ENCODE measurements at places on chromosomes 13 and 19.

- peaks cover 21% of the 10 kb centered on the region for H3K27me3 ChIP-seq
- H3K4me3 ChIP-seq, result peak overlapping the region; percentile 80
- peaks cover 37% of the 10 kb centered on the region for H3K4me1 ChIP-seq
- no peak for DNase-seq
These were observed 877 bp upstream of the N4BP2L1 start for GRCh38 chr13:32428581-32429432.

- no peak overlapping the region for H3K27ac ChIP-seq
- H3K36me3 ChIP-seq, result no peaks in the 10 kb centered on the region
- H3K27me3 ChIP-seq, result no peaks in the 10 kb centered on the region
- no peak overlapping the region for H3K4me3 ChIP-seq
- H3K4me1 ChIP-seq, result no peaks in the 10 kb centered on the region
- no peak for DNase-seq
These were observed 61.3 kb downstream of the SLITRK6 start for GRCh38 chr13:85737952-85738351.

DNA sequence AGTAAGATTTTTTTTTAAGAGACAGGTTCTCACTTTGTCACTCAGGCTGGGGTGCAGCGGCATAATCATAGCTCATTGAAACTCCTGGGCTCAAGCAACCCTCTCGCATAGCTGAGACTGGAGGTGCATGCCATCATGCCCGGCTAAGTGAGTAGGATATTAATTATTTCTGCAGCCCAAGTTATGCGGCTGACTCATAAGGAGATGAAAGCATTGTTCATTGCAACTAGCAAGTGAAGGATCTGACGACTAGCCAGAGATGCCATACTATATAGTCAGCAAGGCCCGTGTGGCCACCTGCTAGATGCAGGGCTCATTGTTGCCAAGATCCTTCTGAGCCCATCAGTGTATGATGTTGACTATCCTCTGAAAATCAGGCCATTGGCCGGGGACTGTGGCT is 45.2 kb downstream of the ABCC4 start:
- peaks cover 28% of the 10 kb centered on the region for H3K36me3 ChIP-seq
- H3K27me3 ChIP-seq, result peaks cover 3% of the 10 kb centered on the region
- no peak overlapping the region for H3K27ac ChIP-seq

DNA sequence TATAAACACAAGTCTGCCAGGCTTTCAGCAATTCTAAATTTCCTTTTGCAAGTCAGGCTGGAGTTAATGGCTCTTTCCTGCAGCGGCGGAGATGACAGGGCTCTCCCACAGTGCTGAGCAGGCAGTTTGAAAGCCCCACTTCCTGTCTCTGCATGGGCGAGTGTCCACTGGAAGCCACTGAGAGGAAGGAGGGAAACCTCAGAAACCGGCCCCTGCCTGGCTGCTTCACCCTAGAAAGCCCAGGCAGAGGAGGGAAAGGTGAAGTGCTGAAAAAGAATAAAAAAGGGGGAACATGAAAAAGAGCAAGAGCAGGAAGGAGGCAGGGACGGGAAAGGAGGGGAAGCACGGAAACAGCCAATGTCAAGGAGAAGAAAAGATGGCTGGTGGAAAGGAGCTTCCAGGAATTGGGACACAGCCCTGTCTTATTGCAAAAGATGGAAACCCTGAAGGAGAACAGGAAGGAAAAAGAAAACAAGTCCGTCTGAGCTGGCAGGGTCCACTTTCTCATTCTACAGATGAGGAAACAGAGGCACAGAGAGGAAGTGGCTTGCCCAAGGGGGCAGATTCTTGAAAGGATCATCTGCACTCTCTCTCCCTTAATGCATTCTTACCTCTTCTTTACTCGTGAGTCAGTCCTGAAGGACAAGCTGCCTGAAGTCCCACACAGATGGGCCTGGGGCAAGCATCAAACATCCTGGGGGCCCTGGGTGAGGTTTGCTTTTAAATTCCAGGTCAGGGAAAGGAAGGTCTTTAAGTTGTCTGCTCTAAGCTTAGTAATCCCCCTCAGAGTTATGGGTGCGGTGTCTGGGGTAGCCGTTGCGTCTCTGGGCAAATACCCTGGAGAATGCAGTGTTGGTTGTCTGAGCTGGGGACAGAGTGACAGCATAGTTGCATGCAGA is 38.8 kb upstream of the ALOX5AP start:
- H3K27ac ChIP-seq, result peak overlapping the region; percentile 46
- peaks cover 43% of the 10 kb centered on the region for H3K4me1 ChIP-seq
- peaks cover 30% of the 10 kb centered on the region for H3K27me3 ChIP-seq

DNA sequence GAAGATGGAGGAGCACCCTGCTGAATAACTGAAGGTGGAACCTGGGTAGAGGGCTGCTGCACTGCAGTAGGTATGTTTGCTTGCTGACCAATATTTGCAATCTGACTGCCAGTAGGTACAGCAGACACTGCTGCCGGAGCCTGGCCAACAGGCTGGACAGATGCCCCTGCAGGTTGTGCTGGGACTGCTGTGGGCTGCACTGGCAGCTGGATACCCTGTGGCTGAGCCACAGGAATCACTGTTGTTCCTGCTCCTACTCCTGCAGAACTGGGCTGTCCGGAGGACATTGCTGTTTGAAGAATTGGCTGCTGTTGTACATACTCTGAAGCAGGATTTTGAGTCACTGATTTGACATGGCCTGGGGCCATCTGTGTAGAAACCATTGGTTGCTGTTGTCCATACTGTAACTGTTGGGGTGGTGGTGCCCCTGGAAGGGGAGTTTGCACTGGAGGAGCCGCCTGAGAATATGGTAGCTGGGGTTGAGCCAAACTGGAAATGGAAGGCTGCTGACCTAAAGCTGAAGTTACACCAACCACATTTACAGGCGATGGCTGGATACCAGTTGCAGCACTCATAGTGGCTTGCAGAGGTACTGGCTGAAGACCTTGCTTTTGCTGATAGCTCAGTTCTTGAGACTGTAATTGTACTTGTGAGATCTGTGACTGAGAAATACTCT is 2.2 kb downstream of the TSC22D1 start:
- H3K36me3 ChIP-seq, result peaks cover 13% of the 10 kb centered on the region
- no peak overlapping the region for H3K27ac ChIP-seq
- peaks cover 58% of the 10 kb centered on the region for H3K4me1 ChIP-seq
- H3K4me3 ChIP-seq, result peak overlapping the region; percentile 96
- no peaks in the 10 kb centered on the region for H3K27me3 ChIP-seq

- no peak for DNase-seq
- H3K4me3 ChIP-seq, result peak overlapping the region; percentile 86
- no peak overlapping the region for H3K27ac ChIP-seq
- H3K27me3 ChIP-seq, result peaks cover 35% of the 10 kb centered on the region
These were observed 59.6 kb downstream of the CELF5 start for GRCh38 chr19:3283886-3284657.

- H3K27ac ChIP-seq, result peak overlapping the region; percentile 68
- H3K36me3 ChIP-seq, result no peaks in the 10 kb centered on the region
- DNase-seq, result no peak
- peak overlapping the region; percentile 55 for H3K4me3 ChIP-seq
- peaks cover 69% of the 10 kb centered on the region for H3K27me3 ChIP-seq
These were observed 2.0 kb downstream of the COL5A3 start for GRCh38 chr19:10008184-10008765.

DNA sequence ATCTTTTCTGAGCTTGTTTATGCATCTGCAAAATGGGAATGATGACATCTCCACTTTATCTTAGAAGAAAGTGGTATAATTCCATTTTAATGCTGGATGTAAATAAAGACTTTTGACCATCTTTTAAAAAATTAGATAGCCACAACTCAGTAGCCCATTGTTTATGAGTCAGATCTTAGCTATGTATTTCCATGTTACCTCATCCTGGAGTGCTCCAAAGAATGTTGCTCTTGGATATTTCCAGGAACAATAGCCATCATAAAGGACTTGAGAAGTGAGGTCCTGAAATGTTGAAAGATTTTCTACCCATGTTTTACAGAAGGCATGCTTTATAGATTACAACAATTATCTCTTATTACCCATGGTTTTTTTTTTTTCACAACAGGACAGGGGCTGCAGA is 229.3 kb upstream of the EDNRB start:
- H3K4me3 ChIP-seq, result no peak overlapping the region
- no peak overlapping the region for H3K27ac ChIP-seq
- DNase-seq, result no peak
- H3K4me1 ChIP-seq, result no peaks in the 10 kb centered on the region

DNA sequence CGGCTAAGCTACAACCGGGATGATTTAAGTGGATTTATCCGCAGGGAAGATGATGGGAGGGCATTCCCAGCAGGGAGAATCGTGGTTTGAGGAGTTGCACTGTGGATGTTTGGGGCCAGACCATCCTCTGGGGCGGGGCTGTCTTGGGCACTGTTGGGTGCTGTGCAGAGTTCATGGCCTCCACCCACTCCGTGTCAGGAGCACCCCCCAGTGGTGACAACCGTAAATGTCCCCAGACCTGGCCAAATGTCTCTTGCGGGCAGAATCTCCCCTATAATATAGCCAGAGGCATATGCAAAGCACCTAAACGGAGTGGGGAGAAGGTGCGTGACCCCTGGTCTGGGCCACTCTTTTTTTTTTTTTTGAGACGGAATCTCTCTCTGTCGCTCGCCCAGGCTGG is 40.2 kb downstream of the SMIM24 start:
- H3K27ac ChIP-seq, result no peak overlapping the region
- no peak for DNase-seq
- H3K4me1 ChIP-seq, result peaks cover 26% of the 10 kb centered on the region
- H3K4me3 ChIP-seq, result no peak overlapping the region

DNA sequence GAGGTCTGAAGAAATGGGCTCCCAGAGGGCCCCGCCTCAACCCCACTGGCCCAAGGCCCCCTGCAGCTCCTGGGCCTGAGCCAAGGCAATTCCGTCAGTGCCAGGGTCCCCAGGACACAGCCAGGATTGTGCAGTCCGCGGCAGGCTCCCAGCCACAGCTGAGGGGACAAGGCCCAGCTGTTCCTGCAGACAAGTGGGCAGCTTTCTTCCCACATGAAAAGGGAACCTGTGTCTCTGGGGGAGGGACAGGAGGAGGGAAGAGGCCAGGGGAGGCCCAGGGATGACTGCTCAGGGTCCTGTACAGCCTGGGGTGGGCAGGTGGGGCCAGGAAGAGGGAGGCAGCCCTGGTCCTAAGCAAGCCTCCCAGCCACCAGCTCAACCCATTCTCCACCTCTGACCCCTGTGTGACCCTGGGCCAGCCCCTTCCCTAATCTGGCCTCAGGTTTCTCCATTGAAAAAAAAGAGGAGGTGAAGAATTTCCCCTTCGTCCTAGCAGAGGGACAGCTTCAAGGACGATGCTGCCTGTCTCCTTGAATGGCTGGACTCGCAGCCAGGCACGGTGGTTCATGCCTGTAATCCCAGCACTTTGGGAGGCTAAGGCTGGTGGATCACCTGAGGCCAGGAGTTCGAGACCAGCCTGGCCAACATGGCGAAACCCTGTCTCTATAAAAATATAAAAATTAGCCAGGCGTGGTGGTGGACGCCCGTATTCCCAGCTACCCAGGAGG is 20.5 kb upstream of the VSTM2B start:
- peaks cover 27% of the 10 kb centered on the region for H3K4me1 ChIP-seq
- peaks cover 17% of the 10 kb centered on the region for H3K27me3 ChIP-seq
- peak; percentile 29 for DNase-seq
- H3K4me3 ChIP-seq, result no peak overlapping the region
- H3K27ac ChIP-seq, result no peak overlapping the region

DNA sequence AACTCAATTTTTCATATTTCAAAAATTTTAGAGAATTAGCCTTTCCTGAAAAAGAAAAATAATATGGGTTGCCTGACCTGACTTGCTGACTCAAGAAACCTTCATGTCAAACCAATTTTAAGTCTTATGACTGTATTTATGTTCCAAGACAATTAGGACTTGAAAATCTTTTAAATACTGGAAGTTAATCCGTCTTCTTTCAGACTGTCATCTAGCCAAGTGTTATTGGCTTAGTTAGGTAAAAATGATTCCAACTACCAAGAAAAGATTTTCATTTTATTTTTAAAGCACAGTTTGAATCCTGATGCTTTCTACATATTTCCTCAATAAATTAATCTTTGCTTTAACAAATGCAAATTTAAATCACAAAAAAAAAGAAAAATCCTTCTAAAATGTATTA is 337.6 kb downstream of the SLITRK6 start:
- no peaks in the 10 kb centered on the region for H3K27me3 ChIP-seq
- no peak for DNase-seq
- no peak overlapping the region for H3K4me3 ChIP-seq
- H3K4me1 ChIP-seq, result peaks cover 12% of the 10 kb centered on the region

DNA sequence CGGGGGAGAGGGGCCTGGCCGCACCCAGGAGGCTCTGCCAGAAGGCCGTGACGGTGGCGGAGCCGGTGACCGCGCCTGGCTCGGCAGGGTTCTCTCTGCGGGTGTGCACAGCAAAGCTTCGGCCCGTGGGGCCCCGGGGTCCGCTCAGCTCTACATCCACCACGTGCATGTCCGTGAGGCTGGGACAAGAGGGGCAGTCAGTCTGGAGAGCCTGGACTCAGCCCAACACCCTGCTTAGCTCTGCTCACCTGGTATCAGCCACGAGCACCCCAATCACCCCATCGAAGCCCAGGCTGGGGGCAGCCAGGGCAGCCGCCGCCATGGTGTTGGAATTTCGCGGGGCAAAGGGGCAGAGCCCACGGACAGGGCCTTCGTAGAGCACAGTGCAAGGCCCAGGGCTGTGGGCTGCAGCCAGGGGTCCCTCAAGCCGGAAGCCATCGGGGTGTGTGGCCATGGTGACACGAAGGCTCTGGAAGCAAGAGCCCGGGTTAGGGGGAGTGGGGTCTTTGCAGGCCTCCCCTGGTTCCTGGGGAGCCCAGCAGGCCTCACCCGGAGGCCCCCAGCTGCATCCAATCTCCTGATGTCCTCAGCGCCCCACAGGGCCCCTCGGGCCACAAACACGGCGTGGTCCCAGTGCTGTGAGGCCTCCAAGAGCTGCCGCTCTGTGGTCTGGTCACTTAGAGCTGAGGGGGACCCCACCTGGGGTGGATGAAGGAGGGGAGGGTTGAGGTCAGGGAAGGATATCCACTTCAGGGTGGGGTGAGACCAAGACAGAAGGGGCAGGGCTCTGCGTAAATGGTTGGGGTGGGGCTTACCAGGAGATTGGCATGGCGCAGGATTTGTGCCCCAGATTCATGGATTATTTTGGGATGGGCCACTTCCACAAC is 1.4 kb downstream of the ASPDH start:
- no peak for DNase-seq
- H3K27ac ChIP-seq, result no peak overlapping the region
- peaks cover 47% of the 10 kb centered on the region for H3K4me1 ChIP-seq
- H3K4me3 ChIP-seq, result peak overlapping the region; percentile 82
- no peaks in the 10 kb centered on the region for H3K36me3 ChIP-seq

- no peak for DNase-seq
- peaks cover 6% of the 10 kb centered on the region for H3K27me3 ChIP-seq
- no peaks in the 10 kb centered on the region for H3K4me1 ChIP-seq
- H3K27ac ChIP-seq, result no peak overlapping the region
- no peak overlapping the region for H3K4me3 ChIP-seq
These were observed 3.4 kb downstream of the FCAR start for GRCh38 chr19:54877471-54877870.

DNA sequence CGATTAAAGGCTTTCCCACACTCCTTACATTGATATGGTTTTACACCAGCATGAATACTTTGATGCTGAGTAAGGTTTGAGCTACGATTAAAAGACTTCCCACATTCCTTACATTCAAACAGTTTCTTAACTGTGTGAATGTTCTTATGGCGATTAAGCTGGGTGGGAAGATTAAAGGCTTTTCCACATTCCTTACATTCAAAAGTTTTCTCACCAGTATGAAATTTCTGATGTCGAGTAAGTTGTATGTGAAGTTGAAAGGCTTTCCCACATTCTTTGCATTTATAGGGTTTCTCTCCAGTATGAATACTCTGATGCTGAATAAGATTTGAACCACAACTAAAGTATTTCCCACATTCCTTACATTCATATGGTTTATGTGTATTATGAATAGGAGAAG is 20.0 kb downstream of the ZNF780B start:
- H3K27me3 ChIP-seq, result no peaks in the 10 kb centered on the region
- no peak overlapping the region for H3K27ac ChIP-seq

All from nephron progenitor cell (in vitro differentiated cells).